Glutamatergic neuron (in vitro differentiated cells): ENCODE measurements at places on chromosomes 2 and 18.

DNA sequence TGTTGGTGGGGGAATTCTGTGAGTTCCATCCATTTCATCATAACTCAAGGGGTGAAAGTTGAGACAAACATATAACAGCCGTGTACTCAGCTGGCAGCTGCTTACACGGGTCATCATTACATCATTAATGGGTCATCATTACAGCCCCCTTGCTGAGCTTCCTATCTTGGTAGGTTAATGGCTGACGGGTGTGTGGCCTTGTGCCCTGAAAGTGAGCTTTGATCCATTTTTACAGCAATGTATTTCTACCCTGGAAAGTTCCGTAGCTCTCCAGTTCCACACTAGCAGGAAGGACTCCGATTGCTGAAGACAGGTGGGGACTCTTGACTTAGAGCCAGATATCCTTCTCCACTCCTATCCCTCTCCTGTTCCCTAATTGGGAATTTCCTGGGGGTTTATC lies 105.2 kb upstream of the DLX2 start:
- no peak for DNase-seq

- no peak for DNase-seq
Observed at GRCh38 chr18:55337908-55338521, 250.0 kb downstream of the TCF4 start.

DNA sequence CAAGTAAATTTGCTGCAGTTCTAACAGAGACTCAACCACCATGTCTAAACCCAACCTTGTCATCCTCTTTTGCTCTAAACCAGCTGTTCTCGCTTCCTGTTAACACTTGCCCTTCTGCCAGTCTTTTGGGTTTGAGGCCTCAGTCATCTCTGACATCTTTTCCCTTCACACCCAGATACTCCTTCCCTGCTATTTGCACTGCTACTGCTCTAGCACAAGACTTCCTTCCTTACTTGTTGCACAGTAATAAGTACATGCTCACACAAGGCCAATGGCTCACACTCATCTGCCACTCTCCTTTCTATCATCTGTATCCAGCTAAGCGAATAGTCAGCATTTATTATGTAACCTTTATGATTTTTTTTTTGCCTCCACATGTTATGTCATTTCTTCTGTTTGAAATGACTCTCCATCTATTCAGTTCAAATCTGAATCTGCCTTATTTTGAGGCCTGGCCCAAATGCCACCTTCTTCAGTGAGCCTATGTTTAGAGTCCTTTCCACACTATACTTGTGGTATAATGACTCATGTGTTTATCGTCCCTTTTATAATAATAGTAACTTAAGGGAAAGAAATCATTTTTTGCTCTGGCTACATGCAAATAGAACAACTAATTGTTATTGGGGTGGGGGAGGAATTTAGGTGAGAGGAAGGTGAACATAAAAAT lies 22.5 kb upstream of the CDKL4 start:
- no peak for DNase-seq

DNA sequence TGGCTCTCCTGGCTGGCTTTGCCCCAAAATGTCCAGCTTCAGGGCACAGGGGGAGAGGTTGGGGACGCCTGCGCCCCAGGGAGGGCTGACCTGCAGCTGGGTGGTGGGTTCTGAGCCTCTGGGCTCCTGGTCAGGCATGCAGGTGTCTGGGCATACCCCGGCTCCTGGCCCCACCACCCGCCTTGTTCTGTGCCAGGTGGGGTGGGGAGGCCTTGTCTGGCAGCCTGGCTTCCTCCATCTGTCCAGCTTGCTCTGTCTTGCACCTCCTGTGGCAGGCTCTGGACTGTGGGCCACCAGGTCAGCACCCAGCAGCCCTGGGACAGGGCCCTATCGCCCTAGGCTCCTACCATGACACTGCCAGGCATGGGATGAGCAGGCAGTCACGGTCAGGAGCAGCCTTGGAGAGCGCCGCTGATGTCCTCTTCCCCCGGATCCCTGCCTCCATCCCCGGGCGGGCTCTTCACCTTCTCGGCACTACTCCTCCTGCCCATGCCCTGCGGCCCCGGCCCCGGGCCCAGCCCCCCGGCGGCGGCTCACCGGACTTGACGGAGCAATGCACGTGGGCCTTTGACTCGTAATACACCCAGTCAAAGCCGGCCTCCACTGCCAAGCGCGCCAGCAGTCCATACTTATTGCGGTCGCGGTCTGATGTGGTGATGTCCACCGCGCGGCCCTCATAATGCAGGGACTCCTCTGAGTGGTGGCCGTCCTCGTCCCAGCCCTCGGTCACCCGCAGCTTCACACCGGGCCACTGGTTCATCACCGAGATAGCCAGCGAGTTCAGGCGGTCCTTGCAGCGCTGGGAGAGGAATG lies 3.6 kb downstream of the IHH start:
- peak; percentile 40 for DNase-seq
